ENCODE measurements at places on chromosomes 2 and 18. TPM values are rescaled to one million over a fixed set of nuclear protein-coding genes. Genes with fewer than 3 reads are reported as not detected.

- no peak overlapping the region for H3K27ac ChIP-seq
- H3K36me3 ChIP-seq = no peaks in the 10 kb centered on the region
- no peak for DNase-seq
- H3K4me1 ChIP-seq = peaks cover 9% of the 10 kb centered on the region
- H3K27me3 ChIP-seq = peaks cover 29% of the 10 kb centered on the region
Observed at GRCh38 chr2:98912957-98913915, 22.8 kb downstream of the CRACDL start.

- no peaks in the 10 kb centered on the region for H3K36me3 ChIP-seq
- no peaks in the 10 kb centered on the region for H3K27me3 ChIP-seq
- H3K4me1 ChIP-seq = peaks cover 16% of the 10 kb centered on the region
Observed at GRCh38 chr2:12587228-12587627, 129.5 kb upstream of the TRIB2 start.

GRCh38 chr2:41718705-41719104, 329.1 kb upstream of the PKDCC start:
- no peaks in the 10 kb centered on the region for H3K27me3 ChIP-seq
- no peak for DNase-seq
- no peak overlapping the region for H3K4me3 ChIP-seq
- H3K36me3 ChIP-seq = no peaks in the 10 kb centered on the region
- peaks cover 19% of the 10 kb centered on the region for H3K4me1 ChIP-seq
- H3K27ac ChIP-seq = no peak overlapping the region

GRCh38 chr2:43519643-43520221, 76.1 kb downstream of the THADA start:
- H3K4me3 ChIP-seq = no peak overlapping the region
- H3K4me1 ChIP-seq = peaks cover 15% of the 10 kb centered on the region
- DNase-seq = no peak
- no peak overlapping the region for H3K27ac ChIP-seq

- H3K4me3 ChIP-seq = no peak overlapping the region
- H3K4me1 ChIP-seq = peaks cover 34% of the 10 kb centered on the region
- DNase-seq = no peak
Observed at GRCh38 chr2:230933521-230934180, 8.6 kb upstream of the GPR55 start.

DNA sequence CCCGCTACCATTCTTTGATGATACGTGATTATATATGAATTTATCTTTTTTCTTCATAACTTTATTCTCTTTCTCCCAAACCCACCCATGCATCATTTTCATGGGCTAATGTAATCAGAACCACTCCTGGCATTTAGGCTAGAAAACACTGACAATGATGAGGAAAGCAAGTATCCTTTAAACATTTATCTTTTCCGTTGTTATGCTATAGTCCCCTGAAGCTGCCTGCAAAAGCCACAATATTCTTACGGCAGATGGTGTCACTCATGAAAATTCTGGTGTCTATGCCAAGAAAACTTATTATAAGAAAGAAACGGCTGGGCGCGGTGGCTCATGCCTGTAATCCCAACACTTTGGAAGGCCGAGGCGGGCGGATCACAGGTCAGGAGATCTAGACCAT, 221.8 kb upstream of the CTAGE1 start:
- H3K27ac ChIP-seq = no peak overlapping the region
- peaks cover 38% of the 10 kb centered on the region for H3K27me3 ChIP-seq
- H3K4me3 ChIP-seq = no peak overlapping the region
- H3K36me3 ChIP-seq = peaks cover 6% of the 10 kb centered on the region

GRCh38 chr2:179824961-179825360, 36.5 kb downstream of the ZNF385B start:
- DNase-seq = no peak
- H3K27ac ChIP-seq = no peak overlapping the region
- no peaks in the 10 kb centered on the region for H3K36me3 ChIP-seq
- no peak overlapping the region for H3K4me3 ChIP-seq

- no peaks in the 10 kb centered on the region for H3K36me3 ChIP-seq
- no peak overlapping the region for H3K4me3 ChIP-seq
- H3K27ac ChIP-seq = no peak overlapping the region
- H3K27me3 ChIP-seq = no peaks in the 10 kb centered on the region
Observed at GRCh38 chr2:67666386-67667053, 269.4 kb downstream of the ETAA1 start.

DNA sequence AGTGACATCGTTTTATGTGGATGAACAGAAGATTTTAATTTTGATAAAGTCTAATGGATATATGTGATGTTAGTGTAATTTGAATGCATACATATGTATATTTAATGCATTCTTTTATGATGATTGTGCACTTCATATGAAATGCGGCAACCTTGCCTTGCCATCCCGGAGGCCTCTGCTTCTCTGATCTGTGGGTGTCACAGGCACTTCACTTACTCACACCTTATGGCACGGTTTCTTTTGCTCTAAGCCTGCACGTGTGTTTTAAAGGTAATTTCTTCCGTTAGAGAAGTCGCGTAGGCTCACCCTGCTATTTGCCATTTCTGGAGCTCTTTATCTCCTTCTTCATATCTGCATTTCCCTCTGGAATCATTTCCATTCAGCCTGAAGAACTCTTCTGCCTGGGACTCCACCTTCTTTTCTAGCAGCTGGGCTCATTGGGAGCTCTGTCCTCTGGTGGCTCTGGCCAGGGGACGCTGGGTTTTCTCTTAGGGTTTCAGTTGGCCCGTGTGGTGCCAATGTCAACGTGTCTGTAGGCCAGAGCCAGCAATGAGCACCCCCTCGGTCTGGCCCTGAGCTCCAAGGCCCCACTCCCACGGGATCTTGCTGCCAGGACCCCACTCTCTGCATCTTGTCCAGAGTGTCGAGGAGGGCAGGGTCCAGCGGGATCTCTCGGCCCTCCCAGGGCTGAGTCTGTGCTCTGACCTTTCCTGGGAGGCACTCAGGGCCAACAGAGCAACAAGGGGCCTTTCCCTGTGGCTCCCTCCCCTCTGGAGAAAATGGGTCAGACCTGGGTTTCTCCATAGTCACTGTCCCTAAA, 97.3 kb downstream of the RTP5 start:
- peak overlapping the region; percentile 84 for H3K4me3 ChIP-seq
- peaks cover 10% of the 10 kb centered on the region for H3K4me1 ChIP-seq
- H3K27ac ChIP-seq = no peak overlapping the region
- no peak for DNase-seq
- no peaks in the 10 kb centered on the region for H3K36me3 ChIP-seq

DNA sequence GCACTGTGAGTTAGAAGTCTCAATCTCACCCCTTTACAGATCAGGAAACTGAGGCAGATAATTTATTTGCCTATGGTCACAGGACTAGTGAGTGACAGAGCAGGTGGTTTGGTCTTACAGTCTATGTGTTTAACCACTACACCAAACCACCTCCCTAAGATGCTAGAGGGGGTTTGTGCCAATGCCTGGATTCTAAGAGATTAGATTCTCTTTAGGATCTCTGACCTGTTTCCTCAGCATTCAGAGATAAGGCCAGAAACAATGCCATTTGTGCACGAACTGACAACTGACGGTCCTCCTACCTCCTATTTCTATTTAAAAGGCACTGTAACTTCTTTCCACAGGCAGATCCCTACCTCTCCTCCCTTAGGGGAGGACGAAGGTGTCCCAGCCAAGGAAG, 2.3 kb upstream of the SLC20A1 start:
- H3K4me1 ChIP-seq = peaks cover 61% of the 10 kb centered on the region

- no peak overlapping the region for H3K27ac ChIP-seq
- no peaks in the 10 kb centered on the region for H3K36me3 ChIP-seq
- H3K4me3 ChIP-seq = no peak overlapping the region
- DNase-seq = no peak
- peaks cover 30% of the 10 kb centered on the region for H3K4me1 ChIP-seq
- no peaks in the 10 kb centered on the region for H3K27me3 ChIP-seq
Observed at GRCh38 chr2:69762025-69762424, 20.1 kb downstream of the ANXA4 start.

DNA sequence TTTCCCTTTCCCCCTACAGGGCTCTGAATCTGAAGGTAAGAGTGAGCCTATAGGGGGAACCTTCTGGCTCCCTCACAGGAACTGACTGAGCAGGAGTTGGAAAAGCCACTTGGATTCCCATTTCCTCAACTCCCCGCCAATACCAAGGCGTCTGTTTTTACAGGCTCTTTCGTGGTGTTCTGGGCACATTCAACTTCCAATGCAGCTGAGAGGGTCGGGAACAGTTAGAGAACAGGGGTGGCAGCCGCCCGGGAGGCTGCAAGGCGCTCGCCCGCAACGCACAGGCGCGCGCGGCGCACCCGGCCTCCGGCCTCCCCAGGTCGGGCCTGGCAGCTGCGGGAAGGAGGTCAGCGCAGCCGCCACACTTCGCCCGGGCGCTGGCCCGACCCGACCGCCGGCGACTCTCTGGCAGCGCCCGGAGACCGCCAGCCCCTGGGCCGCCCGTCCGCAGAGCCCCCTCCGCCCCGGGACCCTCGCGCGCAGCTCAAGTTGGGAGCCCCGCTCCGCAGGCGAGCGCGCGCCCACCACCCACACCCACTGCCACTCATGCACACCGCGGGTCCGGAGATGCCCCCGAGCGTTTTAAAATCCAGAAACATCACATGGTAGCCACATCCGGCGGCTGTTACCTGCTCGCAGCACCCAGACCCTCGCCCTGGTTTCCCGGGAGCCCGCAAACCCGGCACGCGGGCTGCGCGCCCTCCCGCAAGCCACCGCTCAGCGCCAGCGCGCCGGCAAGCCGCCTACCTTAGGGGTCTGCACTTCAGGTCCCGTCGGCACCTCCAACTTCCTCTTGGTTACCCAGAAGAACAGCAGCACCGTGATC, 816 bp downstream of the GALNT14 start:
- peaks cover 5% of the 10 kb centered on the region for H3K4me1 ChIP-seq
- H3K27me3 ChIP-seq = peaks cover 49% of the 10 kb centered on the region
- peak overlapping the region; percentile 53 for H3K4me3 ChIP-seq

DNA sequence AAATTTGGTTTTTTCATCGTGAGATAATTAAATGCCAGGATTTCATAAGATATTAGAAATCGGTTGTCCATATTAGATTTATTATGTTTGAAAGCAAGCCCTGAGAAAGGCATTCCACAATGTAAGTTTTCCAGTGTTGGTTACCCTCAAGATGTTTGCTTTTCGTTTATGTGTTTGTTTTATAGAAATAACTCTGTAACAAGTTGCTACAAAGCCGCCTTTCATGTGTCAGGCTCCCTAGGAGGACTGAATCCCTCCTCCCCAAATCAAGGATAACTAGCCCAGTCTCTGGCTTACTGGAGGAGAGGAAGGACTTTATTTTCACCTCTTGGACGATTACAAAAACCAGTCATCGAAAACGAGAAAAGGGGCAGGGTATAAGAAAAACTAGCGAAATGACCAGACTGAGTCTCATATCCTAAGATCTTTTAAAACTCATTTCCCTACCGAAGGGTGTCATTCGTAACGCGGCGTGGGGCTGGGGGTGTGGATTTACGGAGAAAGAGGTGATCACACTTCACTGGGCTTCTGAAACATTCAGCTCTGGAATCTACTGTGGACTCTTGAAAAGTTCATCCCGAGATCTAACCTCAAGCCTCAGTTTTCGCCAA, 1.0 kb upstream of the PEX13 start:
- H3K36me3 ChIP-seq = no peaks in the 10 kb centered on the region
- no peaks in the 10 kb centered on the region for H3K27me3 ChIP-seq
- peaks cover 17% of the 10 kb centered on the region for H3K4me1 ChIP-seq

GRCh38 chr2:134231301-134231964, 22.4 kb upstream of the MGAT5 start:
- DNase-seq = no peak
- peak overlapping the region; percentile 82 for H3K27ac ChIP-seq
- H3K27me3 ChIP-seq = no peaks in the 10 kb centered on the region
- peak overlapping the region; percentile 80 for H3K4me3 ChIP-seq
- peaks cover 22% of the 10 kb centered on the region for H3K36me3 ChIP-seq
- peaks cover 76% of the 10 kb centered on the region for H3K4me1 ChIP-seq

GRCh38 chr2:222912776-222913175, 51.9 kb downstream of the ACSL3 start:
- H3K27ac ChIP-seq = no peak overlapping the region
- peaks cover 8% of the 10 kb centered on the region for H3K36me3 ChIP-seq
- no peak overlapping the region for H3K4me3 ChIP-seq
- no peak for DNase-seq
- H3K27me3 ChIP-seq = no peaks in the 10 kb centered on the region
- peaks cover 31% of the 10 kb centered on the region for H3K4me1 ChIP-seq

GRCh38 chr2:8574196-8575037, 107.4 kb upstream of the ID2 start:
- H3K36me3 ChIP-seq = no peaks in the 10 kb centered on the region
- no peak for DNase-seq
- H3K27ac ChIP-seq = peak overlapping the region; percentile 58

SERPINB12 gene
- not detected for total RNA-seq

FIGN gene
- not detected for total RNA-seq

MC4R gene
- not detected for total RNA-seq

UNC50 gene
- 31.8 TPM for total RNA-seq

FAHD2B gene
- total RNA-seq = 14.3 TPM

MROH2A gene
- total RNA-seq = not detected

ALPI gene
- total RNA-seq = not detected

IL18RAP gene
- 159 TPM for total RNA-seq

REG3A gene
- total RNA-seq = not detected

SAG gene
- 0.05 TPM for total RNA-seq

KCNJ13 gene
- not detected for total RNA-seq

SNX17 gene
- total RNA-seq = 100 TPM

TRPM8 gene
- not detected for total RNA-seq

Data from natural killer cell treated with Interleukin-12 subunit alpha and Interleukin-12 subunit beta and Interleukin-15 and Interleukin-18, amount 100 ng/mL, for 72 hours (primary cell).